ENCODE measurements at places on chromosomes 16 and 17. TPM values are rescaled to one million over a fixed set of nuclear protein-coding genes. Genes with fewer than 3 reads are reported as not detected.

Gene SLX4
- 7.8 TPM for polyA plus RNA-seq

Gene CLDN9
- polyA plus RNA-seq, result 6.0 TPM

Gene TSPOAP1
- 59.8 TPM for polyA plus RNA-seq

Gene KRTAP1-5
- polyA plus RNA-seq, result not detected

DNA sequence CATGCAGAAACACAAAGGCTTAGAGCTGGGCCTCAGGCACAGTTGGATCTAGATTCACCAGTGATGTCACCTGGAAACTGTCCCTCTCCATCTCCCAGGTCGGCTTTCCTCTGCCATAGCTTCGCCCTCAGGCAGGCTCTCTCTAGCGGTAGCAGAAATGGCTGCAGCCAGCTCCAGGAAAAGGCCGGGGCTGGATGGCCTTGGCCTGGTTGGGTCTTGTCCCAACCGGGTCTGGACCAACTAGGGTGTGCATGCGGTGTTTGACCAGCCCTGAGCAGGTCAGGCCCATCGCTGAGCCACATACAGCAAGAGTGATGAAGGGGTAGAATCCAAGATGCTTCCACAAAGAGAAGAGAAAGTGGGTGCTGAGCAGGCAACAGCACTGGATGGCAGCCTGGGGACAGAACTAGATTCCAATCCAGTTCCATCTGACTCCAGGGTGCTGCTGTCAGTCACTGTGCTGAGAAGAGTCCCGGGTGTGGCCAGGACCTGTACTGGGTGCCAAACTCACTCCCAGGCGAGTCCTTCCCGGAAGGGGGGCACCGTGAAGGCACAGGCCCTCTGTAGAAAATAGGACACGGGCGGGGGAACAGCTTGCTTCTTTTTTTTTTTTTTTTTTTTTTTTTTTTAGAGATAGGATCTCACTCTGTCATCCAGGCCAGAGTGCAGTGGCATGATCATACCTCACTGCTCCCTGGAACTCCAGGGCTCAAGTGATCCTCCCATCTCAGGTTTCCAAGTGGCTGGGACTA lies 51.8 kb downstream of the SOCS3 start:
- DNase-seq, result no peak
- no peaks in the 10 kb centered on the region for H3K36me3 ChIP-seq
- H3K4me3 ChIP-seq, result no peak overlapping the region
- H3K27me3 ChIP-seq, result peaks cover 3% of the 10 kb centered on the region
- no peak overlapping the region for H3K27ac ChIP-seq

GRCh38 chr17:19787733-19788357 lies 39.7 kb upstream of the ALDH3A1 start:
- peaks cover 54% of the 10 kb centered on the region for H3K36me3 ChIP-seq
- H3K4me1 ChIP-seq, result no peaks in the 10 kb centered on the region
- no peak for DNase-seq
- H3K27ac ChIP-seq, result no peak overlapping the region

- DNase-seq, result no peak
- H3K4me1 ChIP-seq, result no peaks in the 10 kb centered on the region
- no peak overlapping the region for H3K27ac ChIP-seq
- H3K36me3 ChIP-seq, result no peaks in the 10 kb centered on the region
- no peaks in the 10 kb centered on the region for H3K27me3 ChIP-seq
- H3K4me3 ChIP-seq, result no peak overlapping the region
Measured at GRCh38 chr17:62162898-62163297, 97.8 kb upstream of the MED13 start.

DNA sequence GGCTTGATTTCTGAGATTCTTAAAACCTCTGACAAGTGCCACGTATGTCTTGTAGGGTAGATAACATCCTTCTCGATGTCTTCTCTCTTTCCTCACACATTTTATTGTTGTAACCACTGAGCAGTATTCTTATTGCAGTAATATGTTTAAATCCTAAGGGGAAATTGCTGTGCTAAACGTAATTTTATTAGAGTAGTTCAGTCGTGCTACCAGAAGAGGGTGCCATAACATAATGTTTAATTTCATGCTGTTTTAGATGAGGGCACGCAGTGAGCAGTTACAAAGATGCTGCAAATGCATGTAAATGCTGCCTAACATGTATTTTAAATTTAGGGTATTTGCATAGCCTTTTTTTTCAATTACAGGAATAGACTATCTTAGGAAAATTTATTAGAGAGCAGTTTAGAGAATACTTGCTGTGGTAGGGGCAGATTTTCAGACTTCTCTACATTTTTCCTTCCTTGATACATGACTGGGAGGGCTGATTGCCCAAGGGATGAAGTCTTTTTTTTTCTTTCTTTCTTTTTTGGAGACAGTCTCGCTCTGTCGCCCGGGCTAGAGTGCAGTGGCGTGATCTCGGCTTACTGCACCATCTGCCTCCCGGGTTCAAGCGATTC lies 51.7 kb downstream of the GAN start:
- DNase-seq, result peak; percentile 60
- no peak overlapping the region for H3K4me3 ChIP-seq
- H3K4me1 ChIP-seq, result no peaks in the 10 kb centered on the region
- no peak overlapping the region for H3K27ac ChIP-seq

- H3K36me3 ChIP-seq, result no peaks in the 10 kb centered on the region
- no peaks in the 10 kb centered on the region for H3K27me3 ChIP-seq
- no peaks in the 10 kb centered on the region for H3K4me1 ChIP-seq
- H3K27ac ChIP-seq, result no peak overlapping the region
- no peak for DNase-seq
- H3K4me3 ChIP-seq, result no peak overlapping the region
Measured at GRCh38 chr17:51818777-51819176, 339.7 kb downstream of the CA10 start.

GRCh38 chr17:56182081-56182480 lies 28.8 kb downstream of the ANKFN1 start:
- no peaks in the 10 kb centered on the region for H3K36me3 ChIP-seq
- no peak overlapping the region for H3K4me3 ChIP-seq
- no peak for DNase-seq

- no peak overlapping the region for H3K27ac ChIP-seq
- H3K4me3 ChIP-seq, result no peak overlapping the region
- no peaks in the 10 kb centered on the region for H3K36me3 ChIP-seq
- DNase-seq, result no peak
Measured at GRCh38 chr17:56549501-56549900, 44.0 kb upstream of the NOG start.

DNA sequence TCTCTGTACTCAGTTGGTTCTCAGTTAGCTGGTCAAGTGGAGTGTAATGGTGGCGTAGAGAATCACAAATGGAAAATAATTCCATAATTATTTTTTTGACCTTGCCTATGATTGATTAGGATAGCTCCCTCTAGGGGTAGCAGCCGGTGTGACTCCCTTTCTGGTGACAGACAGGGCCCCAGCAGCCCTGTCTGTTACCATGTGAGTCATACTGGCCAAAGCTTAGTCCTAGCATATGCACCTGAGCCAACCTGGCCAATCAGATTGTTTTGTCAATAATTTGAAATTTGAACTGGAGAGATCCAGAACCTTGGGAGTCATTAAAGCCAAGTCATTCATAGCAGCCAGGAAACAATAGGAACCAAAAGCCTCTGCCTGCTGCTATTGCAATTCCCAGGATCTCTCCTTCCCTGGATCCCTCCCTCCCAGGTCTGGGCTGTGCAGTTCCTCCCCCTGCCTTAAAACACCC lies 5.6 kb downstream of the PNPO start:
- peak; percentile 80 for DNase-seq
- peak overlapping the region; percentile 26 for H3K27ac ChIP-seq
- peaks cover 81% of the 10 kb centered on the region for H3K4me1 ChIP-seq
- H3K36me3 ChIP-seq, result no peaks in the 10 kb centered on the region

All from left lung (tissue), 14 donors.